ENCODE measurements at places on chromosomes 16 and 17.

DNA sequence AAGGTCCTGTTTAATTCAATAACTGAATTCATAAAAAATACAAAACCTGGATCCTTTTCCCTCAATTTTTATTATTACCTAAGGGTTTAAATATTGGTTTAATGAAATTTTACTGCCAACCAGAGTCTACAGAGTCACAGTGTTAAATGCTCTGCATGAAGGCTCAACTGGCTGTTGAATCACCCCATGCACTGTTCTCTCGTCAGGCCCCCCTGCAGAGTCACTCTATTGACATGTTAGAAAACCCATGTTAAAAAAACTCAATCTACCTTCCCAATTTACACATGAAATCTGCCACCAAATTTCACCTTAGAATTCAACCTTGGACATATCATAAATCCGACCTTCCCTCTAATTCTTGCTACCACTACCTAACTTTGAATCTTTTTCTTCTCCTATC lies 43.3 kb upstream of the ULK2 start:
- DNase-seq = no peak

- no peak for DNase-seq
These were observed 21.5 kb downstream of the RPH3AL start for GRCh38 chr17:330993-331701.

GRCh38 chr17:14875557-14876412 lies 389.3 kb downstream of the PMP22 start:
- no peak for DNase-seq

DNA sequence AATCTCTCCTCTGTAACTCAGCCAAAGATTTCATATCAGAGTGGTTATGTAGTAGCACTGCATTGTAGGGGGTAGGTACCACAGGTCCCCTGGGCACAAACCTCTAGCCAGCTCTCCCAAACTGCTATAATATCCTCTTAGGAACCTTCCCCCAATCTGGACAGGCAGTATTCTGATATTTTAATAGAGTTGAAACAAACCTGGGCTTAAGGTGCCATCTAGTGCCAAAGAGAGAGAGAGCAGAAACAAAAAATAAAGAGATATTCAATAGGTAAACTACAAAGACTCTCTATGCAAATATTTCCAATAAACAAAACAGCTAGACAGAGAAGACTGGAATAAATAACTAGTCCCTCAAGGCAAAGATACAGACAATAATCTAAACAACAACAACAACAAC lies 1070.0 kb downstream of the CDH11 start:
- no peak for DNase-seq

- DNase-seq = no peak
These were observed 79.9 kb downstream of the GPRC5B start for GRCh38 chr16:19804538-19805323.

- DNase-seq = no peak
These were observed 145.6 kb upstream of the MYOCD start for GRCh38 chr17:12519956-12520594.

DNA sequence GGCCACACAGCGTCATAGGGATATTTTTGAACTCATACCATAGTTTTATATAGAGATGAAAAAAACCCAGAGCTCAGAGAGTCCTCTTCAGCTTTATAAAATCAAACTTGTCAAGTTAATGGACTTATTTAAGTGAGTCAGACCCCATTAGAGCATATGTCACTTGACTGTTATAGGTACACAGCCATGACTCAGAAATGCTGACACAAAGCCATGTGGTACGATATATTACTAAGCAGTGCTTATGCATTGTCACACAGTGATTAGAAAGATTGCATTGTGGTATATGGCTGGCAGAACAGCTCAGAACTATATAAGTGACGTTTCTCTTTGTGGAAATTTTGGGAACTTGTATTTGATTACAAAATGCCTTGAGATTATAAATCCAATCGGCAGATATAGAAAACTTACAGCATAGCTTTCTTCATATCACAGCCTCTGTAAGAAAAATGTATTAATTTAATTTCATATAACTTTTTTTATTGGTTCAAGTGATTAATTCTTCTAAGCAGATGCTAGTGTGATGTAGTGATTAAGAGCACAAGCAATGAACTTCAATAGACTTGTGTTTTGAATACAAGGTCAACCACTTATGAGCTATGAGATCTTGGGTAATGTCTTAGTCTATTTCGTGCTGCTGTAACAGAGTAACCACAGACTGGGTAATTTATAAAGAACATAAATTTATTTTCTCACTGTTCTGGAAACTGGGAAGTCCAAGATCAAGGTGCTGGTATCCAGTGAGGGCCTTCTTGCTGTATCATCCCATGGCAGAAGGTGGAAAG lies 25.8 kb upstream of the GINS3 start:
- DNase-seq = no peak

DNA sequence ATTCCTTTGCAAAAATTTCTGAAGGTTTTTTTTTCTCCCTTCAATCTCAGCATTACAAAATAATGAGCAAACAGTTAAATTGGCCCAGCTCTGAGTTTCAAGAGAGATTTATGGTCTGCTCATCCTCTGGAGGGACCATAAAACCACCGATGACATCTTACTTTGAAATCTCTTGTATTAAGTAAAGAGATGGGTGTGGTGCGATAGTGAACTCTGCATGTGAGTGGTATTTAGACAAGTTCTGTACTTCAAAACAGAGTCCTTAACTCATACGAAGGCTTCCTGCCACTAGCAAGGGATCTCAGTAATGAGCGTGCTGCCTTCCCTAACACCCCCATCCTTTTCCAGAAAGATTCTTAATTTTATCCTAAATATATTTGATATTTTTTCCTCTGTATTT lies 2.1 kb downstream of the FAM20A start:
- DNase-seq = no peak

Data from hepatic stellate cell (primary cell).